ENCODE measurements at places on chromosomes 4 and X.

DNA sequence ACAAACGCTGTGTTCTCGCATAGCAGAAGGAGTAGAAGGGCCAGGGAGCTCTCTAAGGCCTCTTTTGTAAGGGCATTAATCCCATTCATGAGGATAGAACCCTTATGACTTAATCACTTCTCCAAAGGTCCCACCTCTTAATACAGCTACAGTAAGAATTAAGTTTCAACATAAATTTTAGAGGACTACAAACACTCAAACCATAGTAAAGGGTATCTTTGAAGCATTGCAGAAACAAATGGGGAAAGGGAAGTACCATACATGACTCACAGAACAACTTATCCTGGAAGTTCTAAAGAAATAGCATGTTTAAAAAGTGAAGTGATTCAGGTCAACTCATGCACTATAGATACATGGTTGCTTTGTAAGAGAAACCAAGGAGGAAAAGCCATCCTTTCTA, 680.8 kb downstream of the RPA4 start:
- no peaks in the 10 kb centered on the region for H3K4me1 ChIP-seq
- H3K4me3 ChIP-seq: no peak overlapping the region
- no peak for DNase-seq
- no peaks in the 10 kb centered on the region for H3K27me3 ChIP-seq
- no peak overlapping the region for H3K27ac ChIP-seq

GRCh38 chr4:61442936-61443335, 242.8 kb downstream of the ADGRL3 start:
- H3K36me3 ChIP-seq: no peaks in the 10 kb centered on the region
- H3K27me3 ChIP-seq: no peaks in the 10 kb centered on the region
- no peaks in the 10 kb centered on the region for H3K4me1 ChIP-seq
- H3K4me3 ChIP-seq: no peak overlapping the region

DNA sequence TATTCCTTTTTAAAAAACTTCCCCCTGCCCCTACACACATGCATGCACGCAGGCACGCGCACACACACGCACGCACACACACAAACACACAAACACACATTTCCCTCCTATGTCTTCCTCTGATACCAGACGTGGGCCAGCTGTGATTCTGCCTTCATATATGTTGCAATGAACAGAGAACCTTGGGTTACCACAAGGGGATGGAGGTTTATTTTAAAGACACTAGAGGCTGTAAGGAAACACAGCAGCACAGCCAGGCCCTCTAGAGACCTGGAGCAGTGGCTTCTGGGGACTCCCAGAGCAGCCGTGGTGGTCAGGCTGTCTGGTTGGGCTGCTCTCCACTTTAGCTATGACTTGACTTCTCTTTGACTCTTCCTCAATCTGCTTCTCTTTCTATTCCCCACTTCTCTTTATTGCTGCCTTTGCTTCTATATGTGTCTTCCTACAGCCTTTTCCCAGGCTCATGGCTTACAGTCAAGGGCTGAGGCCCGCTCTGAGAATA, 3.2 kb upstream of the TLR10 start:
- H3K27me3 ChIP-seq: no peaks in the 10 kb centered on the region
- H3K27ac ChIP-seq: no peak overlapping the region
- DNase-seq: no peak

GRCh38 chrX:10929747-10930146, 181.4 kb upstream of the HCCS start:
- DNase-seq: no peak
- no peak overlapping the region for H3K4me3 ChIP-seq
- H3K36me3 ChIP-seq: no peaks in the 10 kb centered on the region
- H3K27me3 ChIP-seq: no peaks in the 10 kb centered on the region

DNA sequence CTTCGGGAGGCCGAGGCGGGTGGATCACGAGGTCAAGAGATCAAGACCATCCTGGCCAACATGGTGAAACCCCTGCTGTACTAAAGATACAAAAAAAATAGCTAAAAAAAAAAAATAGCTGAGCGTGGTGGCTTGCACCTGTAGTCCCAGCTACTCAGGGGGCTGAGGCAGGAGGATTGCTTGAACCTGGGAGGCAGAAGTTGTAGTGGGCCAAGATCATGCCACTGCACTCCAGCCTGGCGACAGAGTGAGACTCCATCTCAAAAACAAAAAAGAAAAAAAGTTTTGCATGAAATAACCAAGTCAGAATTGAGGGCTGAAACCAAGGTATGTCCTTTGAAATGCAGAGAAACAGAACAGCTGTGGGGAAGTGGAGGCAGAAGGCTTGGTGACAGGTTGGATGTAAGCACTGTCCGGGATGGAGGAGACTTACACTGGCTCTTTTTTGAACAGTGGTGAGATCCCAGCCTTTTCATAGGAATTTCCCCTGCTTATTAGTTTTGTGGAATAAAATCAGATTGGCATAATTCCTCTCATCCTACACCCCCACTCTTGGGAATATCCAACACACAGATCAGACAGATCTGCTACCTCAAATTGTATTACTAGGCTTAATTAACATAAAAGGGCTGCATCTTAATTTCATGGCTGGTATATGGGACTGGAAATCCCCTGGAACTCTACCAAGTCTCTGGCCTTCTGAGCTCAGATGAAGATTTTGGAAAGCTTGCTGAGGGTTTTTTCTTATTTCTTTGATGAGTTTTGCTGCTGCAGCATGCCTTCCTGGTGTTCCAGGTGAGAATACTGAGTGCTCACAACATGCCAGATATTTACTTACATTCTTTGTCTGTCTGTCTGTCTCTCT, 18.8 kb upstream of the C4orf36 start:
- DNase-seq: no peak
- no peak overlapping the region for H3K4me3 ChIP-seq
- H3K4me1 ChIP-seq: peaks cover 8% of the 10 kb centered on the region
- no peaks in the 10 kb centered on the region for H3K36me3 ChIP-seq
- no peak overlapping the region for H3K27ac ChIP-seq
- H3K27me3 ChIP-seq: no peaks in the 10 kb centered on the region

Measured in psoas muscle (tissue), 8 donors.